MG63 (cell line): ENCODE measurements at places on chromosomes 11 and 22.
A peak's percentile ranks its signal among the peaks of the same experiment; 100 is the strongest.

- DNase-seq, result no peak
Observed at GRCh38 chr22:46997311-46997970, 235.0 kb downstream of the TBC1D22A start.

DNA sequence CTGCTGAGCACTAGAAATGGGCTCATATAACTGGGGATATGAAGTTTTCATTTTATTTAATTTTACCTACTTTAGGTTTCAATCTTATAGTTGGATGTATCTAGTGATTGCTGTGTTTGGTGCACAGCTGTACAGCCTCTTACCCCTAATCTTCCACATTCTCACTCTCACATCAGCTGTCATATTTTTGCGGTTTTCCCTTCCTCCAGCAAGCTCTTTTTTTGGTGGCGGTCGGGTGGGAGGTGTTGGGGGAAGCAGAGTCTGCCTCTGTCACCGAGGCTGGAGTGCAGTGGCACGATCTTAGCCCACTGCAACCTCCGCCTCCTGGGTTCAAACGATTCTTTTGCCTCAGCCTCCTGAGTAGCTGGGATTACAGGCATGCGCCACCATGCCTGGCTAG, 445.1 kb upstream of the ISX start:
- no peak for DNase-seq

DNA sequence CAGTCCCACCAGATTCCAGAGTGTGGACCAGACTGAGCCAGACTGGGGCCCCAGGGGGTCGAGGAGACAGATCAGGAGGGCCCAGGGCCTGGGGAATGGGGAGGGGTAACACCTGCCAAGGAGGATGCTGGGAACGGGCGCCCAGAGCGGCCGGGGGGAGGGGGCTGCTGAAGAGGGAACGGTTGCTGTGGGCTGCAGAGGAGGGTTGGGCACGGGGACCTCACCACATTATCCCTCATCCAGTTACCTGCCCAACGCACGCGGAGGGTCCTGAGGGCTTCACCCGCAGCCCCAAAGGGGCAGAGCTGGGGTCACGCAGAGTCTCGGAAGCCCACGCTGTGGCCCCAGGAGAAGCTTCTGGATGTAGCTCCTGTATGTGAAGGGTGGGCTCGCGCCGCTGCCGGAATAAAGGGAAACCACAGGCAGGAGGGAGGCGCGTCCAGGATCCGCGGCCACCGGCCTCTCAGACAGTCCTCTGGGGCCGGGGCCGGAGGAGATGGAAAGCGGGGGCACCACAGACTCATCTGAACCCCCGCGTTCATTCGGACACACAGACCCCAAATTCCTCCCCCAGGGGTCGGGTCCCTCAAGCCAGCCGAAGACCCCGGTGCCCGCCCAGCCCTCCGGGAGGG, 866 bp upstream of the SELENOO start:
- DNase-seq, result no peak

GRCh38 chr22:47847131-47847890, 1084.9 kb downstream of the TBC1D22A start:
- no peak for DNase-seq

DNA sequence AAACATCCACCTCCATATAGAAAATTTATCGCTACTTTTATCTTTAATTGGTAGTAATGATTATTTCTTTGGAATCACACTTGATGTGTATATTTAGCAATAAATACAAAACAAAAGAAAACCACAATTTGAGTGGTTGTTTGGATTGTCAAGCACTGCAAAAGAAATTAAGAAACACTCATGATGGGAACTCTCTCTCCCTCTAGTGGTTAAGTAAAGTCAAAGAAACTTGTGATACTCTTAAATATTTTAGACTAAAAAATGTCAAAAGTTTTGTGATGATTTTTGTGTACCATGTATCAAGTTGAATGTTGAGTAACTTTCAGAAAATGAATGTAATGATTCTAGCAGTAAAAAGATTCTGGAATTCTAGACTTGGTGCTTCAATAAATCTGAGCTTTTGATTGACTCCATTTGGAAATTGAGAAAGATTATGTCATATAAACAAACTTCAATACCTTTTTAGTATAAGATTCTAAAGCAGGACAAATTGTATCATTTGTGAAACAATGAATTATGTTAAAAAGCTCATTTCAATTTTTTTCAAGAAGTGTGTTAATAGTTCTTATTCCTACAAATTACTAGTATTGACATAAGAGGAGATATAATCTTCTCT, 20.8 kb downstream of the MUC15 start:
- no peak for DNase-seq

DNA sequence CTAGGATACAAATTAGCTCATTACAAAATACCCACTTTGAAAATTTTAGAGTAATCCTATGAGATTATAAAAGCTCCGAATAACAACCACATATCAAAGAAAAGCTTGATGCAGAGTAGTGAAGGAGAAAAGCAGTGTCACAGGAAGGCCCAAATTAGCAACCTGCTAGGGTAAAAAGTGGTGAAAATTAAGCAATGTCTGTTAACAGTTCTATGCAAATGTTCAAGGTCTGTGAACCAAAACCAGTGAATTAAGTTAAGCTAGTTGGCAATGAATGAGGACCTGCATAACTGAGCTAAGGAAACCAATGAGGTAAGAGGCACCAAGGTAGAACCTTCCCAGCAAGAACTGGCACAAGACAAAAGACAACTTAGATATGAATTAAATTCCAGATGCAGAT, 29.6 kb downstream of the PRDM10 start:
- DNase-seq, result no peak

GRCh38 chr11:16771350-16772140, 33.1 kb downstream of the C11orf58 start:
- no peak for DNase-seq

DNA sequence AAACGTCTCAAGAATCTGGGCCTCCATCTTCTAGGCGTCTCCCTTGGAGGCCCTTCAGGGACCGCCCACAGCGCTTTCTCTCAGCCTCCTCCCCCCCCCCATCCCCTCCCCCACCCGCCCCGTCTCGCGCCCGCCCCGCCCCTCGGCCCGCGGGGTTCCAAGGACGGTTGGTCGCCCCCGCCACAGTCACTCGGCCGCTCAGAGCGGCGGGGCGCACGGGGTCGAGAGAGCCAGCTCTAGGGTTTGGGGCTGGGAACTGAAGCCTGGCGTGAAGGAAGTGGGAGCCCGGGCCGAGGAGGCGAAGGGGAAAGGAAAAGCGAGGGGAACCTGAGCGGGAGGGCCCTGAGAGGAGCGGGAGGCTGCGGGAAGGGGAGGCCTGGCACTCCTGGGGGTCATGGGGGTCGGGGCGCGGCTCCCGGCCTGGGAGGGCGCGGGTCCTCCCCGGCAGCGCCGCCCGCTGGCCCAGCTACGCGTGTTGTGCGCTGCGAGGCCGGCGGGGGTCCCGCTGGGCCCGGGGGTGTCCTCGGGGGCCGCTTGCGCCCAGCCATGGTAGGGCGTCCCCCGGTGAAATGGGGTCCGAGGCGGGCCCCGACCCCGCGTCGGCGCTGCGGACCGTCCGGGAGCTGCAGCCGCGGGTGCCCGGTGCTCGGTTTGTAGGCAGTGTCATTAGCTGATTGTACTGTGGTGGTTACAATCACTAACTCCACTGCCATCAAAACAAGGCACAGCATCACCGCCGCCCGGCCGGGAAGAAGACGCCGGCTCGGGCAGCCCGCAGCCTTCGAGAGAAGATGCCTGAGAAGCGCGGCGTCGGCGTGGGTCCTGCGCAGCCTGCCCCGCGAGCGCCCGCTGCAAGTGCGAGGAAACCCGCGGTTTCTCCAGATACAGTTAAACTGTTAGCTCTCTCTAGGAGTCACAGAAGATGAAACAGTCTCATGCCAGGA, at the start of gene BTG4:
Gene BTG4, minus strand, starts transcription at position 91 of the 944 bp plus-strand sequence. CDS start 13,610 bp downstream, outside the sequence.
- DNase-seq, result peak; percentile 26

GRCh38 chr11:82967381-82967780, 65.8 kb downstream of the DDIAS start:
- no peak for DNase-seq

- peak; percentile 30 for DNase-seq
Observed at GRCh38 chr11:10488934-10489691, 34.0 kb downstream of the AMPD3 start.

GRCh38 chr11:126791446-126791845, 209.1 kb downstream of the KIRREL3 start:
- DNase-seq, result no peak

GRCh38 chr11:40370821-40371616, 1088.4 kb downstream of the LRRC4C start:
- no peak for DNase-seq

- DNase-seq, result peak; percentile 26
Observed at GRCh38 chr11:12092714-12093113, 17.7 kb upstream of the MICAL2 start.

DNA sequence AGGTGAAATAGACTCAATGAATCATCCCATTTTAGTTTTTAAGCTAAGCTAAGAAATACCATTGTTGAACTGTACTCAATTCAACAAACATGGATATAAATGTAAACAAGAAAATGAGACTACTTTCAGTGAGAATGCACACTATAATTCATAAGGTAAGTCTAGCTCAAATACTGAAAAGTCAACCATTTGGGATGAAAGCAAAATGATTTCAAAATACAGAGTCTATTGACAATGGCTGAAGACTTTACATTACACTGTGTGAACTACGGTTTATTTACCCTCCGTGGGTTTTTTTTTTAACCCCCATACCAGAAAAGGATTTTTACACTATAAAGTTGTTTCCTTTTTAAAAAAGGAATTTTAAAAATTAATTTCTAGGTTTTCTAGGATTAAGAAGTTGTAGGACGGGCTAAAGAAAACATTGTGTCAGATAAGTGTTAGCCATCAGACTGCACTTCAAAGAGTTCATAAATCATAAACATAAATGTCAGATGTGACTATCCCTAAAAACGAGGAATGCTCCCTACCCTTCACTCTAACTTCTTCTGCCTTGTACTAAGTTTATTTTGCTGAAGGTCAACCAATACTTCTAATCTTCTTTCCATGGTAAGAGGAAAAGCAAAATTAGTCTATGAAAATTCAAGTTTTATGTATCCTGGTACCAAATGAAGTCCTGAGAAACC, 83.0 kb downstream of the FCHSD2 start:
- no peak for DNase-seq

DNA sequence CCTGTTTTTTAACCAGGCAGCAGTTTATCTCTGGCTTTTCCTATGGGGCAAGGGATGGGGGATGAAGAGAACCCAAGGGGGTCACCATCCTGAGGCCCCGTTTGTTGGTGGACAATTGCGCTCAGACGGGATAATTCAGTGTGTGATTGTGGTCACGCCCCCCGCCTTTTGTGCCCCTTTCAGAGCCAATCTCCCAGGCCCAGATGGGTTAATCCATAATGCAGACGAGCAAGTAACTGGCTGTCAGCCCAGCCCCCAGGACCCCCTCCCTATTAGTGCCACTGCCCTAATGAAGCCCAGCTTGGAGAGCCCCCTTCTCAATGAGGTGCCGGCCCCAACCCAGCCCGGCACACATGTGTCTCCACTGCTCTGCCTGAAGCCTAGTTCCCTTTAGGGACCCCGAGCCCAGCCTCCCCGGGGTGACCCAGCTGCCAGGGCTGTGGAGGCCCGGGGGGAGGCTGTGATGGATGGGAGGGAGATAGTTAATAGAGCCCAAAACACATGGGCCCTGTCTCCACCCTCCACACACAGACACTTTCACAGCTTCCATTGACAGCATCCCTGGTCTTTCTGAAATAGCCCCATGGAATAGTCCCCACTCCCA, 19.1 kb upstream of the ROBO3 start:
- DNase-seq, result no peak

DNA sequence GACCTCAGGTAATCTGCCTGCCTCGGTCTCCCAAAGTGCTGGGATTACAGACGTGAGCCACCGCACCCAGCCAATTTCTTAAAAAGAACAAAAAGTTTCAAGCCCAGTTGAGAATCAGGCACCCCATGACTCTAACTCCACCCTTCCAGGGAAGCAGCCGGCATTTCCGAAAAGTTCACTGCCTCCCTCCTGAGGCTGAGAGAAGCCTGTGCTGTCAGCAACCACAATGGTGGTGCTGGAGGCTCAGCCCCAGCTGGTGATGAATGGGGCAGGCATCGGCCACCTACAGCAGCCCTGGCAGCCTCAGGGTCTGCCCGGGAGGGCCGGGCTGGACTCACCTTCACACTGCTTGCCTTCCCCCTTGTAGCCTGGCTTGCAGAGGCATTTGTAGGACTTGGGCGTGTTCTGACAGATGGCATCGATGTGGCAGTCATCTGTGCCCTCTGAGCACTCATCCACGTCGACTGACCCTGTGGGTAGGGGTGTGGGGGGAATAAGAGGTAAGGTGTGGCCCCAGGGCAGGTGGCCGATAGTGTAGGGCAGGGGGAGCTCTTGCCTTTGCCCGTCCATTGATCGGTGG, 4.3 kb downstream of the SCUBE1 start:
- no peak for DNase-seq

DNA sequence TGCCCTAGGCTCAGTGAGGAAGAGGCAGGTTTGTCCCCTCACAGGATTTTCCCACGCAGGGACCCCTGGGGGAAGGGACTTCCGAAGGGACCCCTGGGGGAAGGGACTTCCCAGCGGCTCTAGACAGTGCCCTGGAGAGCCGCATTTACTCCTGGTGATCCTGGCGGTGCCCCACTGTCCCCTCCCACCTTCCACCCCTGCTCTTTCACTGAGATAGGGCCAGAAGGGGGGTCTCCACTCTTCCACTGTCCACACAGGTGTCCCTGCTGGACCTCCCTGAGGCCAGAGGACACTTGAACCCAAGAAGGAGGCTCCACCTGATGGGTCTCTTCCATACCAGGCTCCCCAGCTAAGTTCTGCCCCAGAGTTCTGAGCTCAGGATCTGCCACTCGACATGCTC, 1333.9 kb downstream of the BRD1 start:
- DNase-seq, result no peak

DNA sequence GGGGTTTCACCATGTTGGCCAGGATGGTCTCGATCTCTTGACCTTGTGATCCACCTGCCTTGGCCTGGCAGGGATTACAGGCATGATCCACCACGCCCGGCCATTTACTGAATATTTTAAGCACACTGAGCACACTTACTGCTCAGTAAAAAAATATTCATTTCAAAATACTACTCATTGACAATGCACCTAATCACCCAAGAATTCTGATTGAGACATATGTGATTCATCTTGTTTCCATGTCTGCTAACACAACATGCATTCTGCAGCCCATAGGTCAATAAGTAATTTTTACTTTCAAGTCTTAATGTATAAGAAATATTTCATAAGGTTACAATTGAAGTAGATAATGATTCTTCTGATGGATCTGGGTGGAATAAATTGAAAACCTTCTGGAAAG, 4.2 kb upstream of the OR52J3 start:
- DNase-seq, result no peak

DNA sequence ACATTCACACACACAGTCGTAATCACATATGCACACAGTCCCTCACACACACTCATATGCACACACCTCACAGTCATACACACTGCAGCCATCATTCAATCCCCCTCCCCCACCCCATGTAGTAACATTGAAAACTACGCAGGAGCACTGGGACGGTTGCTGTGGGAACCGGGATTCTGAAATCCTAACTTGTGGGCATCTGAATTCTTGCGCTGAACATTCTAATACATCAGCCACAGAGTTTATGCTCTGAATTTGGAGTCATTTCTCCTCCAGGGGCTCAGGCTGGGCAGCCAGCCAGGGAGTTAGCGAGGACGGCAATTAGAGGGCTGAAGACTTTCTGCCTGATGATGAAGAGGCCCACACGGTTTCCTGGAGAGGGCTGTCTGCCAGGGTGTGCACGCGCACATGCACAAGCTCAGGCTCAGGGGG, 32.7 kb downstream of the CD6 start:
- DNase-seq, result no peak
